ENCODE measurements at places on chromosomes 2 and 18. TPM values are rescaled to one million over a fixed set of nuclear protein-coding genes. Genes with fewer than 3 reads are reported as not detected.

GRCh38 chr2:63772061-63772460 is 69.6 kb upstream of the UGP2 start:
- DNase-seq = no peak
- peaks cover 1% of the 10 kb centered on the region for H3K36me3 ChIP-seq
- H3K4me3 ChIP-seq = no peak overlapping the region
- H3K27me3 ChIP-seq = peaks cover 3% of the 10 kb centered on the region
- H3K4me1 ChIP-seq = no peaks in the 10 kb centered on the region
- H3K27ac ChIP-seq = no peak overlapping the region

GRCh38 chr18:59386909-59387686 is 28.0 kb upstream of the LMAN1 start:
- no peak overlapping the region for H3K4me3 ChIP-seq
- no peaks in the 10 kb centered on the region for H3K36me3 ChIP-seq
- peaks cover 16% of the 10 kb centered on the region for H3K27me3 ChIP-seq
- DNase-seq = no peak
- no peaks in the 10 kb centered on the region for H3K4me1 ChIP-seq

- H3K4me1 ChIP-seq = no peaks in the 10 kb centered on the region
- no peak overlapping the region for H3K4me3 ChIP-seq
- no peaks in the 10 kb centered on the region for H3K36me3 ChIP-seq
- no peak for DNase-seq
- H3K27ac ChIP-seq = no peak overlapping the region
Observed at GRCh38 chr2:99803846-99804245, 314.0 kb upstream of the REV1 start.

DNA sequence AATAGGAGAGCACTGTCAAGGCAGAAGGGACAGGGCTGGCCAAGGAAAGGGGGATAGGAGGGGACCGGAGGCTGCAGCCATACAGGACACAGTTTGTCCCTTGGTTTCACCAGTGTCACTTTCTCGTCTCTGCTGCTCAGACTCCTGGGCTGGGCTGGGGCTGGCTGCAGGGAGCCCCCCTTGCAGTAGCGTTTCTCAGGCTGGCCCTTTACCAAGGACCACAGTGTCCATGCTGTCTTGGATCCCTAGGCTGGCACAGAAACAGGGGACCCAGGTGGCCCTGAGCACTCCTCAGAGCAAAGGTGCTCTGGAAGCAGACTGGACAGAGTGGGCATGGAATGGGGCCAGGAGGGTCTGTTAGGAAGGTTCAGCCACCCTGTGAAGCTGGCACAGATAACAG is 34.8 kb downstream of the ATOH8 start:
- H3K27me3 ChIP-seq = peaks cover 15% of the 10 kb centered on the region
- no peaks in the 10 kb centered on the region for H3K36me3 ChIP-seq
- no peak overlapping the region for H3K4me3 ChIP-seq
- DNase-seq = no peak

GRCh38 chr2:37812414-37812813 is 112.7 kb upstream of the RMDN2 start:
- H3K27ac ChIP-seq = no peak overlapping the region
- H3K27me3 ChIP-seq = no peaks in the 10 kb centered on the region
- no peak for DNase-seq
- H3K36me3 ChIP-seq = no peaks in the 10 kb centered on the region
- H3K4me3 ChIP-seq = no peak overlapping the region

DNA sequence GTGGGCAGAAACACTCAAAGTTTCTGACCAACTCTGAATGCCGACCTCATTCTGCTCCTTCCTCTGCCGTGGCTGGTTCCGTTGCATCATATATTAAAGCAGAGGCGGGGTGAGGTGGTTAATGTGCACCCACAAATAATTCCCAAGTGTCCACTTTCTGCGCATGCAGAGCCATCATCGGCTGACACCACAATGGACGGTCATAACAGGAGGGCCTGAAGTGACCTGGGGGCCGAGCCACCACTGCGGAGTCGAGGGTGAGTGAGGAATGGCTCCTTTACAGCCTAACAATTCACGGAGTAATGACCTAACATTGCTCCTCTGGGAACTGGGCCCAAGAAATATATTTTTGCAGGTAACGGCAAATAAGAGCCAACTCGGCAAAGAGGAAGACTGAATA is 32.9 kb upstream of the GLI2 start:
- peaks cover 8% of the 10 kb centered on the region for H3K27me3 ChIP-seq
- H3K27ac ChIP-seq = no peak overlapping the region
- H3K4me1 ChIP-seq = no peaks in the 10 kb centered on the region
- no peaks in the 10 kb centered on the region for H3K36me3 ChIP-seq
- no peak overlapping the region for H3K4me3 ChIP-seq

DNA sequence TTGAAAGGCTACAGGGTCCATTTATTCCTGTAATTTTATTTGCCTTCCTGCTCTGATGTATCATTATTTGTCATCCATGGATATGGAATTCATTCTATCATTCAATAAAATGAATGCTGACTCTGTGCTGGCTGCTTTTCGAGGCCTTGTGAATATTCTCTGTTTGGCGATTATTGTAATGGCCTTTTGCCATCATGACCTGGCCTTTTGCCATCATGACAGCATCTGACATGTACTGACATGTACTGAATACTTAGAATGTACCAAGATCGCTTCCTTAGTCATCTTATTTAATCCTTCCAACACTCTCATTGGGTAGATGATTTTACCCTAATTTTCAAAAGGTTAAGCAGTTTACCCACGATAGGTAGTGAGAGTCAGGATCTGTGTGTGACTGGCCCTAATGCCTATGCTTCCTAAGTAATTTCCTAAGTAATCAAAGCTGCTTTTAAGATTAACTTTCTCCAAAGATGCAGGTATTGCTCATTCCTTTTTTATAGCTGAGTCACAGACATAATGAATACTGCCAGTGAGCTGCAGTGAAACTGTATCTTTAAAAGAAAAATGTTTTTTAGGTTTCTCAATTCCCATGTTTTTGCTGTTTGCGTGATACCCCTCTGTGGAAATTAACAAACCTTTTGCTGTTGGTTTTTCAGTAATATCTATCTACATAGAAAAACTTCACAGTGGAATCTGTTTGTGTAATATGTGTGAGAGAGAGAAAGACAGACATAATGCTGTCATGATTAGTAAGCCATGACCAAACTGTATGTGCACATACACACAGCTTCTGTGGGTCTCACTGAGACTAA is 127.8 kb downstream of the CERS6 start:
- no peak overlapping the region for H3K27ac ChIP-seq
- no peak for DNase-seq
- no peaks in the 10 kb centered on the region for H3K27me3 ChIP-seq
- H3K4me1 ChIP-seq = peaks cover 35% of the 10 kb centered on the region

- no peak for DNase-seq
- H3K27ac ChIP-seq = no peak overlapping the region
- H3K4me1 ChIP-seq = peaks cover 18% of the 10 kb centered on the region
- peaks cover 28% of the 10 kb centered on the region for H3K27me3 ChIP-seq
Observed at GRCh38 chr18:34976123-34976522, 65.1 kb upstream of the MAPRE2 start.

RTP5 gene
- total RNA-seq = not detected

COPS8 gene
- 42.2 TPM for total RNA-seq

PROKR1 gene
- total RNA-seq = not detected

FAM124B gene
- total RNA-seq = 0.21 TPM

IL1F10 gene
- not detected for total RNA-seq
